ENCODE measurements at places on chromosomes 7 and 10.

DNA sequence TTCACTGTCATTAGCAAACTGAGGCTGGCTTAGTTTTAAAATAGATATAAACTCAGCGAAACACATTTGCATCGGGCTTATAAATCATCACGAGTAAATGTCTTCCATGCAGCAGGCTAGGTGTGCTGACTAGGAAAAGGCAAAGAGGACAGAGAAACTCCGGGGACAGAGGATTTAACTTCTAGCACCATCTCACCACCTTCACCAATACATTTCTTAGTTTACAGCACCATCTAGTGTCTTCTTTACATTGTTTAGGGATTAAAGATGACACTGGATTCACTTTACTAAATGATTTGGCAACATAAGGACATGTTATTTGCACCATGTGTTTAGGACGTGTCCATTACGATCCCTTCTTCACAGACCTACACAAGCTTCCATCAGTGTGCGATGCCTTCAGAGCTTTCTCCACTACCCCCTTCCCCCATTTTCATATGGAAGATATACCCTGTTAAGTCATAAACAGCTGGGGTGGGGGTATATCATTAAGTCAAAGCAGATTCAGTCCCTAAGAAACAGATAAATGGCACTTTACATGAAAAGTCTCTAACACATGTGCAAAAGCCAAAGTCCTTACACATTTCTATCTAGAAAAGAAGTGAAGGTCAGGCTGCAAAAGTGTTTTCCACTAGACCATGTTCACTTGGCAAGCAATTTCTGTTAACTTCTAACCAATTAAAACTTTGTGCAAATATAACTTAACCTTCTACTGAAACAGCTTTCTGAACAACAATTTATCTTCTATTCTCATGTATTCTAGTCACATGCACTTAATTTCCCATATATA, 103.3 kb downstream of the GRB10 start:
- DNase-seq = no peak

- no peak for DNase-seq
Observed at GRCh38 chr10:22643775-22644174, 70.6 kb downstream of the PIP4K2A start.

GRCh38 chr7:35694161-35694783, 663 bp downstream of the HERPUD2 start:
- DNase-seq = no peak

GRCh38 chr10:60203993-60204618, 185.6 kb downstream of the ANK3 start:
- DNase-seq = no peak

DNA sequence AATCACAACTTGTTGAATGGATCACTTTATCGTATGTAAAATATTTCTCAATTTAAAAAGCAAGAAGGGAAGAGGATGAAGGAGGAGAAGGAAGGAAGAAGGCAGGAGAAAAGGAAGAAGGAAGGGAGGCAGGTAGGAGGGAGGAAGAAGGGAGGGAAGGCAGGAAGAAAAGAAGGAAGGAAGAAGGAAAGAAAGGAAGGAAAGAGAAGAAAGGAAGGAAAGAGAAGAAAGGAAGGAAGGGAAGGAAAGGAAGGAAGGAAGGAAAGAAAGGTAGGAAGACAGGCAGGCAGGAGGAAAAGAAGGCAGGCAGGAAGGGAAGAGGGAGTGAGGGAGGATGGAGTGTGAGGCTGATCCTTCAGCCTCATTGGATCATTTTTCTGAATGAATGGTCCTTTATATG, 145.5 kb downstream of the MYOF start:
- DNase-seq = no peak
